ENCODE measurements at places on chromosomes 2 and 18.
A peak's percentile ranks its signal among the peaks of the same experiment; 100 is the strongest.

GRCh38 chr2:217612920-217613319 is 389.9 kb downstream of the TNS1 start:
- DNase-seq = no peak

GRCh38 chr18:42437646-42438045 is 482.6 kb downstream of the PIK3C3 start:
- DNase-seq = no peak

DNA sequence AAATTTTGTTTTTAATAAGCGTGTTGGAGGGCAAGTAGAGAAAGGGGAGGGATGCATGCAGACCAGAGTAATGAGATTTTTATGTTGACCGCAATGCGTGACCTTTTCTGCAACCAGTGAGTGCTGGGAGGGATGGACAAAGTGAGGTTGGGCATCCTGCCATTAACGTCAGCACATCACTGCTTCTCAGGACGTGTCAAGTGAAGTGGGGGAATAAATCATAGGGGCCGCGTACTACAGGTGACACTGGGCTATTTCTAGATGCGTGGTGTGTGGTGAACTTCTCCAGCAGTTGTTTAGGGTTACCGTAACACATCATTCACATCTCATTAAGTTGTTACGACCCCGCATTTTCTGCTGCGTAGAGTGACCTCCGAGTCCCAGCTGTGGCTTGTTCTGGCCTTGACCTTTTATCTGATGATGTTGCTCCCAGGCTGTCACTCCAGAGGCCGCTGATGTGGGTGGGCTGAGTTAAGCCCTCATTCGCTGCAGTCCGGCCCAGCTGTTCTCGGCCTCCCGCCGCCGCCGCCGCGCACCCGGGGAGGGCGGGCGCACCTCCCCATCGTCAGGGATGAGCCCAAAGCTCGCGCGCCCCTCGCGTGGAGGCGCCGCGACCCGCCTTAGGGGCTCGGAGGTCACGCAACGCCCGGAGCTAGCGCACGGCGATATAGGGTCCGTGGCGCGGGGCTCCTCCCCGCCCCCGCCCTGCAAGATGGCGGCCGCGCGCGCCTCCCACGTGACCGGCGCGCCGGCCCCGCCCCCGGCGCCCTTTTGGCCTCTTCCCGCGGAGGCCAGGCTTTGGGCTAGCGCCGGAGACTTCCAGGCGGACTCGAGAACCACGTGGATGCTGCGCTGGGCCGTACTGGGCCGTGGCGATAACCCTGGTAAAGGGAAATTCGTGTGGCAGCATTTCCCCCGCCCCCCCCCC is 3.5 kb downstream of the ZCCHC2 start:
- DNase-seq = peak; percentile 82

DNA sequence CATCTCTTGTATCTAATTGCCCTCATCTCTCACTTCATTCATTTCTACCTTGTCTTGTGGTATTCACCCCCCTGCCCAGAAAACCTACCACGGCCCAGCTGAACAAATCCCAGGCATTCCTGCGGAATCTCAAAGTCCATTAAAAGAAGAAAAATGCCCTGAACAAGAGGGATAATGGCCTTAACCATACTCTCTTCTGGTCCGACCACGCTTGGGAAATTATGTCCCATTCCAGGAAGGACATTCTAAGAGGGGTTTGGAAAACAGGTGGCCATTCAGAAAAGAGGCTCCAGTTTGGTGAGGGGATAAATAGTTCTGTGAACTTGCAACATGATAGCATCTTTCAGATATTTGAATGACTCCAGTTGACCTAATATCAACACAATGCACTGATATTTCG is 349.9 kb upstream of the ZNF521 start:
- DNase-seq = no peak

GRCh38 chr2:201021914-201022313 is 49.6 kb downstream of the HYCC2 start:
- DNase-seq = peak; percentile 40

GRCh38 chr2:60484133-60484645 is 69.3 kb downstream of the BCL11A start:
- no peak for DNase-seq

- no peak for DNase-seq
These were observed 23.7 kb downstream of the TMEM127 start for GRCh38 chr2:96241900-96242611.

- no peak for DNase-seq
These were observed 7.9 kb downstream of the HS6ST1 start for GRCh38 chr2:128310761-128311160.

GRCh38 chr2:134377730-134378129 is 123.9 kb downstream of the MGAT5 start:
- no peak for DNase-seq

DNA sequence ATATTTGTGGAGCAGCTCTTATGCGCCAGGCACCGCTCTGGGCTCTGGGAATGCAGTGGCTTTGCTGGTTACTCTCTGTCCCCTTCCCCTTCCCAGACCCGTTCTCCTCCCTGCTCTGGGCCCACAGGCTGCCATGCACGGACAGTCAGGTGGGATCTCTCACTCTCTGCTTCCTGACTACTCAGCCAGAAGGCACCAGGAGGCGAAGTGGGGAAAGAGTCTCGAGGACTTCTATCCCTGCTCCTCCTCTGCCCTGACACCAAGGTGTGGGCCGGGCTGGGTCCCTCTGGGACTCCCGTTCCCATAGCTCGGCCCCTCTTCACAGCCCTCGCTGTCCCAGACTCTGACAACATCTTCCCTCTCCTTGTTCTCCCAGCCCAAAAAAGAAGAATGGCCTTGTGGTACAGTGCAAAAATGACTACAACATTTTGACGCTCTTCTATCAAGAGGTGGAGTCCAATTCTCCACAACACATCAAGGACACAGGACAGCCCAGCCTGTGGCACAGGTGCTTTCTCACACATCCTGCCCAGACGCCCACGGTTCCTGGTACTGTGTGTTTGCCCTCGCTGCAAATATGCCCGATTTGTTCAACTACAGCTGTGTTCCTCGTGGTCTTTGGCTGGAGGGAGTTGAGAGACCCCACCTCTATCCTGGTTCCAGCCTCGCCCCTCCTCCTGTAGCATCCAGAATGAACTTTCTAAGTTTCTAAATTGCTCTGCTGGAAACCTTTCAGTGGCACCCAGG is 14.0 kb upstream of the DUSP2 start:
- no peak for DNase-seq

- DNase-seq = peak; percentile 26
These were observed 77.0 kb upstream of the CNGA3 start for GRCh38 chr2:98269274-98269673.

- no peak for DNase-seq
These were observed 15.2 kb downstream of the GKN2 start for GRCh38 chr2:68937346-68938055.

GRCh38 chr2:207236156-207236935 is 70.6 kb upstream of the KLF7 start:
- DNase-seq = no peak

DNA sequence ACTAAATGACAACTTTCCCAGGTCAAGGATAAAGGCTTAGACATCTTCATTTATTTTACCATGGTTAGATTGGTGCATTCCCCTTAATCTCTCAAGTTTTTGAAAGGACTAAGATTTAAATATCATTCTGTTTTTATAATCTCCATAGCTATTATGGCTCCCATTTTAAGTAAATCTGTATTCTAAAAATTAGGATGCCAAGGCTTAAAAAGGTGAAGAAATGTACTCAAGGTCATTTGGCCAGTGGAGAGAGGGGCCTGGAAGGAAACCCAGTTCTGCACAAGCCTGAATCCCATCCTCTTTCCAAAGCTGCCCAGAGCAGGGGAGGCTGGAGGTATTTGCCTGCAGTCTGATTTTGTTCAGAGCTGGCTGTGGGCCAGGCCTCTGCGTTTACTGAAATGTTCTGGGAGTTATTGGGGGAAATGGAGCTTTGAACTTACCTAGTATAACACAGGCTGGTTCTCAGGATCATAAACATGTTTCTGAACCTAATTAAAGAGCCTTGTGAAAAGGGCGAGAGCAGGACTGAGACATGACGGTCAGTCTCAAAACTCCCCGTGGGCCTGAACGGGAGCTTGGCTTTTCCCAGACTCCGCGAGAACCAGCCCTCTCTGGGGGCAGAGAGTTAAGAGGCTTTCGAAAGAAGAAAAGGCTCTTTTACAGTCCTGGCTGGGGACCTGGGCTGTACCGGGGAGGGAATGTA is 85.6 kb downstream of the DDX1 start:
- DNase-seq = no peak

- DNase-seq = no peak
These were observed 266.4 kb downstream of the NAPG start for GRCh38 chr18:10792181-10792580.

DNA sequence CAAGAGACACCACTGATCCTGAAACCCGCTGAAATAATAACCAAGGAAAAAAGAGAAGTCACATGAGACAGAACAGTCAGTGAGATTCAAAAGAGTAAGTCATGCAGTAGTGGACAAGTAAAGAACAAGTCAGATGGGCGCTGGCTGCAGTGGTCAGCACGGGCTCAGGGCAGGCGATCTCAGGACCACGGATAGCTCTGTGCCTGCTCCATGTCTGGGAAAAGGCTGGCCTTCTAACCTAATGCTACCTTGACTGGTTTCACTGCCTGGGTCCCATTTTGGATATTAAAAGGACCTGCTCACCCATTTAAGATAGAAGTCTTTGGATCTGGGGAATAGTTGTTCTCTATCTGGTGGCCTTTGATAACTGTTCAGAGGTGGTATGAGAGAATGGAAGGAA is 61.7 kb upstream of the LCLAT1 start:
- DNase-seq = no peak

- DNase-seq = no peak
These were observed 82.8 kb downstream of the MARCHF4 start for GRCh38 chr2:216289470-216289869.

DNA sequence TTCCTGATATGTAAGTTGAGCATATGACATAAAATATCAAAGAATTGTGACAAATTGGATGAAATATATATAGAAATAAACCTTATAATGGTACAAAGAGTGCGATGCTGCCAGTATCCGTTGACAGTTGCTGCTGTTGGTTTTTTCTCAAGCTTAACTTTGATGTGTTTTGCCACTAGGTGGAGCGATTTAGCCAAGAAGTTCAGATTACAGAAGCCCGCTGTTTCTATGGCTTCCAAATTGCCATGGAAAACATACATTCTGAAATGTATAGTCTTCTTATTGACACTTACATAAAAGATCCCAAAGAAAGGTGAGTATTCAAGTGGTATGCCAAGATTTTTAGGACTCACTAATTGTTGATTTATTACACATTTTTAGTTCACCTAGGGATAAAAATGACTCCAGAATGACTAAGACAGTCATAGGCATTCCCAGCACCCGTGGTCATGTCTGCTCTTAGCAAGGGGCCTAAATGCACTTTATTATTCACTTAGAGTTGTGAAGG is 2.1 kb downstream of the RRM2 start:
- peak; percentile 83 for DNase-seq
